ENCODE measurements at places on chromosomes 7 and 10.

- DNase-seq = no peak
Observed at GRCh38 chr7:2873146-2873545, 29.0 kb upstream of the GNA12 start.

GRCh38 chr10:46542567-46543465 lies 13.6 kb downstream of the GPRIN2 start:
- peak; percentile 59 for DNase-seq

GRCh38 chr10:12353399-12354242 lies 4.3 kb downstream of the CAMK1D start:
- no peak for DNase-seq

GRCh38 chr10:125983656-125984055 lies 87.3 kb downstream of the FANK1 start:
- no peak for DNase-seq

GRCh38 chr10:87842776-87843497 lies 20.4 kb downstream of the KLLN start:
- no peak for DNase-seq

GRCh38 chr10:314871-315270 lies 179.6 kb downstream of the ZMYND11 start:
- no peak for DNase-seq

- DNase-seq = no peak
Observed at GRCh38 chr10:66259836-66260235, 666.0 kb upstream of the LRRTM3 start.

GRCh38 chr10:132522521-132523411 lies 14.8 kb upstream of the INPP5A start:
- peak; percentile 53 for DNase-seq

DNA sequence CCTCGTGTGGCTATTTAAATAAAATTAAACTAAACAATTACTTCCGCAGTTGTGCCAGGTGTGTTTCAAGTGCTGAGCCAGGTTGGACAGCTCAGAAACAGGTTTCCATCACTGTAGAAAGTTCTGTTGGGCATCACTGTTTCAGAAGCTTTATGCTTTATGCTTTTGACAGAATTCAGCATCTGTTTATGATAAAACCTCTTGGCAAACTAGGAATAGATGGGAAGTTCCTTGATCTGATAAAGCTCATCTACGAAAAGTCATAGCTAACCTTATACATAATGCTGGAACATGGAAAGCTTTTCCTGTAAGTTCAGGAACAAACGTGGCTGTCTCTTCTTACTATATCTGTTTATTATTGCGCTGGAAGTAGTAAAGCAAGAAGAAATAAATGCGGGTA lies 143.4 kb downstream of the DOCK1 start:
- no peak for DNase-seq

DNA sequence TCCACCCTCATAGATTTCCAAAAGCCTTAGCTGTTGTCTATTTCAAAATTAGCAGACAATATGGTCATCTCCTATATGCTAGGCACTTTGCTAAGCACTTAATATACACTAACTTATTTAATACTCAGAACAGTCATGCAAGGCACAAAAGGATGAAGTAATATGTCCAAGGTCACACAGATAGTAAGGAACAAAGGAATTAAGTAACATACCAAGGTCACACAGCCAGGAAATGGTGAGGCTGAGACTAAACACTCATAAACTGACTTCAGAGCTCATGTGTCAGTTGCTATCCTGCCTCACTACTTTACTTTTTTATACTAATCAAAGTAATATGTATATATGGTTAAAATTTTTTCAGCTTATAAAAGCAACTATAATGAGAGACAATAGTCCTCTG lies 23.6 kb upstream of the HIBADH start:
- DNase-seq = no peak

DNA sequence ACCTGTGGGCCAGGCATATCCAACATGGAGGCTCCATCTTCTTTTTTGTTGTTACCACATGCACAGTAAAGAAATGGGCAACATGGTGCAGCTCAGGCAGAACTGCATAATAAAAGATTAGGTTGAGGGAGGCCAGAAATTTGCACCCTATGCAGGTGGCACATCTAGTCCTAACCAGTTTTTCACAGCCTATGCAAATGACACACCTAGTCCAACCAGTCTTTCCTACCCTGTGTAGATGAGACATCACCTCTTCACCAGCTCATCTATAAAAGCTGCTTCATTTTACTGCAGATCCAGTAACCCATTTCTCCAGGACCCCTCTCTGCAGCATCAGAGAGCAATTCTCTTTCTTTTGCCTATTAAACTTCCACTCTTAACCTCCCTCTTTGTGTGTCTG lies 411.0 kb upstream of the PCDH15 start:
- DNase-seq = no peak
